H1 (cell line): ENCODE measurements at places on chromosomes 4 and X. TPM values are rescaled to one million over a fixed set of nuclear protein-coding genes. Genes with fewer than 3 reads are reported as not detected.

Gene ATOH1
- total RNA-seq: 0.61 and 0.76 TPM in 2 replicates

Gene PNMA3
- 6.9 and 7.8 TPM in 2 replicates for total RNA-seq

Gene TLL1
- total RNA-seq: 0.31 and 1.1 TPM in 2 replicates

Gene RNF150
- 4.8 and 6.3 TPM in 2 replicates for total RNA-seq

Gene ETDB
- total RNA-seq: not detected in 2 replicates

Gene MAGEA11
- not detected in 2 replicates for total RNA-seq

Gene VCX2
- total RNA-seq: not detected in 2 replicates

Gene NXF2B
- not detected in 2 replicates for total RNA-seq

Gene CSN1S1
- total RNA-seq: not detected in 2 replicates

Gene ZIC3
- 73.1 and 79.2 TPM in 2 replicates for total RNA-seq

Gene SULT1B1
- total RNA-seq: not detected in 2 replicates

GRCh38 chr4:6049985-6050384 lies 31.8 kb upstream of the C4orf50 start:
- no peak for DNase-seq

- DNase-seq: no peak
These were observed 261.5 kb upstream of the AGTR2 start for GRCh38 chrX:115909017-115909416.

- DNase-seq: no peak
These were observed 5.0 kb downstream of the GAR1 start for GRCh38 chr4:109820563-109820962.

GRCh38 chrX:16172391-16172790 lies 5.1 kb downstream of the MAGEB17 start:
- DNase-seq: no peak

DNA sequence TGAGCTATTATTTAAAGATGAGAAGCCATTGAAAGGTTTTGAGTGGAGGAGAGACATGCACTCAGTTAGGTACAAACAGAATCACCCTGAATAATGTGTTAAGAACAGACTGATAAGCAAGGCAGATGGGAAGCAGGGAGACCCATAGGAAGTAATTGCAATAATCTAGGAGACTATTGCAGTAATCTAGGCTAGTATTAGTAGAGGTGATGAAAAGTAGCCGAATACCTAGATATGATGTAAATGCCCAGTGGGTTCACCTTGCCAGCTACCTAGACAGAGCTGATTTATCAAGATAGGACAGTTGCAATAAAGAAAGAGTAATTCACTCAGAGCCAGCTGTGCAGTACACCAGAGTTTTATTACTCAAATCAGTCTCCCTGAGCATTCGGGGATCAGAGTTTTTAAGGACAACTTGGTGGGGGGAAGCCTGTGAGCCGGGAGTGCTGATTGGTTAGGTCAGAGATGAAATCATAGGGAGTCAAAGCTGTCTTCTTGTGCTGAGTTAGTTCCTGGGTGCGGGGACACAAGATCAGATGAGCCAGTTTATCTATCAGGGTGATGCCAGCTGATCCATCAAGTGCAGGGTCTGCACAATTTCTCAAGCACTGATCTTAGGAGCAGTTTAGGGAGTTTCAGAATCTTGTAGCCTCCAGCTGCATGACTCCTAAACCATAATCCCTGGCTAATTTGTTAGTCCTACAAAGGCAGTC lies 427.5 kb downstream of the RPA4 start:
- DNase-seq: no peak

DNA sequence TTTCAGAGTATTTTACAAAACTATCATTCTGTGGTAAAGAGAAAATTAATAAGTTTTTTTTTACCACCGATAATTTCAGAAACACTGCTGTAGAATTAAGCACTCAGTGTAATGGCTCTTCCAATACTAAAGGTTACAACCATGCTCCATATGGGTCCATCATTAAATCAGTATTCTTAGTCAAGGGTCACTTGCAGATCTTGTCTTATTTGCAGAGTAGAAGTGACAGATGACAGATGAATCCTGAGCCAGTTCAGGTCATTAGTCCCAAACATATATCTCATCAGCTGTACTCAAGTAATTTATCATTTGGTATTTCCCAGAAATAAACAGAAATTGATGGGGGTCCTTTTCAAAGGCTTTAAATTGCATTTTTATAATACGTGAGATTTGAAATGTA lies 182.9 kb downstream of the CFAP47 start:
- no peak for DNase-seq

DNA sequence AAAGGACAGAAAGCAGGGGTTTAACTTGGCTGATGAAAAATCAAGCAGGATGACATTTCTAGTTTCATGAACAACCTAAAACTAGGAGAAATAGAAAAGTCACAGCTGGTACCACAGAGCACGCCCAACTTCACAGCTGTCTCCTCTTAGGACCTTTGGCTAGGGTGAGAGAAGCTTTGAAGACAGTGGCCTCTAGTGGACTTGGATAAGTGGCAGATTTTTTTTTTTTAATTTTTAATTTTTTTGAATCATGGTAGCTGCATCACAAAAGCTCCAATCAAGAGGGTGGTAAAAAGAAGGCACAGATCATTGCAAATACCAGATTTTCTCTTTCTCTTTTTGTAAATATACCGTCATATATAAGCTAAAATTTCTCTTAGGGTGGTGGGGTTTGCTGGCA lies 20.2 kb upstream of the MAP3K15 start:
- DNase-seq: no peak

- DNase-seq: no peak
These were observed 4.5 kb upstream of the ITM2A start for GRCh38 chrX:79371640-79372039.

GRCh38 chrX:13733506-13733905 lies 914 bp downstream of the TRAPPC2 start:
- no peak for DNase-seq

GRCh38 chrX:138669693-138670092 lies 41.8 kb downstream of the FGF13 start:
- no peak for DNase-seq

- DNase-seq: no peak
These were observed 12.6 kb downstream of the DCLK2 start for GRCh38 chr4:150090836-150091235.

GRCh38 chr4:1584498-1584897 lies 99.6 kb downstream of the FAM53A start:
- DNase-seq: no peak

DNA sequence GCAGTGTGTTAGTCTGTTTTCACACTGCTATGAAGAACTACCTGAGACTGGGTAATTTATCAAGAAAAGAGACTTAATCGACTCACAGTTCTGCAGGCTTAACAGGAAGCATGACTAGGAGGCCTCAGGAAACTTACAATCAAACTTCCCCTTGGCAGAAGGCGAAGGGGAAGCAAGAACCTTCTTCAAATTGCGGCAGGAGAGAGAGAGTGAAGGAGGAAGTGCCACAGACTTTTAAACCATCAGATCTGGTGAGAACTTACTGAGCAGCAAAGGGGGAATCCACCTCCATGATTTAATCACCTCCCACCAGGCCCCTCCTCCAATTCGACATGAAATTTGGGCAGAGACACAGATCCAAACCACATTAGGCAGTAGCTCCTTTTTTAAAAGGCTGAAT lies 59.2 kb upstream of the LEF1 start:
- no peak for DNase-seq

- DNase-seq: no peak
These were observed 63.0 kb downstream of the MBNL3 start for GRCh38 chrX:132425744-132426318.
